Activated CD4-positive, alpha-beta memory T cell treated with anti-CD3 and anti-CD28 coated beads for 36 hours (primary cell): ENCODE measurements at places on chromosomes 5 and 9.
A peak's percentile ranks its signal among the peaks of the same experiment; 100 is the strongest.

DNA sequence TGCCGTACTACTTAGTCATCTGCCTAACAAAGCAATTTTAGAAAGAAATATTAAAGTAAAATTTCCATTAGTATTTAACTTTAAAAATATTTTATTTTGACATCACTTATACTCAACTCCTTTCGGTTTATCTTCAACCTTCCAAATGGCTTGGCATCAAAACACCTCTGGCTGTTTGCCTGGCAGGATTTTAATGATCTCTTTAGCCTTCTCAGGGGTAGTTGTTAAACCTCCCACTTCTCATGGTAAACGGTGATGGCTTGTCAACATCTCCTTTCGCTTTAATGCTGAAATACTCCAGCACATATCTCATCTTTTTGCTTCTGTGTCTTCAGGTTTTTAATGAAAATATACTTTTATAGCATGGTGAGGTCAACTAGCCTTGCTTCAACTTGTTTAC lies 747.1 kb downstream of the CETN3 start:
- no peak for DNase-seq
- H3K36me3 ChIP-seq = no peaks in the 10 kb centered on the region
- H3K4me1 ChIP-seq = no peaks in the 10 kb centered on the region
- no peak overlapping the region for H3K4me3 ChIP-seq
- no peaks in the 10 kb centered on the region for H3K27me3 ChIP-seq

DNA sequence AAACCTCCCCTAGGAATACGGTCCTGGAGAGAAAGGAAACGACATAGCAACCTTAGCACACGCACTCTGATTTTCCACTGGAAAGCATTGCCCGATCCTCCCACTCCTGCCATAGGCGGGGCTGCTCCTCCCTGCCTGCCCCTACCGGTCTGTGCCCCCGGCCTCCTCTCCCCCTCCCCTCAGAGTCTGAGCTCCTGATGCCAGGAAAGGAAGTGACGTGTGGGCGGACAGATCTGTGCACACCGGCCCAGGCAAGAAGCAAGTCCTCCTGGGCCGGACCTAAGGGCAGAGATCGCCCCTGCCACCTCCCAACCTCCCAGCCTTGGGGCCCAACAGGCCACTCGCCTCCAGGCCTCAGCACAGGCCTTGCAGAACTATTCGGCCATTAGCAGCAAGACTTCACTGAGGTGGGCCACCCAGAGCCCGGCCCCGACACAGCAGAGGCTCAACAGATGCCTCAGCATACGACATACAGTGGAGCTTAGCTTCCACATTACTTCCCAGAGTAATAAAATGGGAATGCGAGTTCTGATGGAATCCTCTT lies 7.2 kb downstream of the NINJ1 start:
- peak; percentile 55 for DNase-seq
- peak overlapping the region; percentile 80 for H3K27ac ChIP-seq
- peaks cover 22% of the 10 kb centered on the region for H3K36me3 ChIP-seq

GRCh38 chr9:34086864-34087263 lies 38.2 kb upstream of the UBAP2 start:
- peaks cover 28% of the 10 kb centered on the region for H3K36me3 ChIP-seq
- no peak overlapping the region for H3K27ac ChIP-seq
- H3K27me3 ChIP-seq = no peaks in the 10 kb centered on the region
- no peak overlapping the region for H3K4me3 ChIP-seq

GRCh38 chr5:154421868-154422267 lies 23.9 kb upstream of the SAP30L start:
- no peak overlapping the region for H3K27ac ChIP-seq
- peaks cover 29% of the 10 kb centered on the region for H3K36me3 ChIP-seq
- H3K4me3 ChIP-seq = no peak overlapping the region
- peaks cover 2% of the 10 kb centered on the region for H3K4me1 ChIP-seq
